Posterior vena cava (tissue), 2 donors: ENCODE measurements at places on chromosomes 7 and 10. TPM values are rescaled to one million over a fixed set of nuclear protein-coding genes. Genes with fewer than 3 reads are reported as not detected.

The ZNF488 gene
- total RNA-seq, result not detected

GRCh38 chr10:117162093-117163060 lies 24.3 kb upstream of the VAX1 start:
- no peak for DNase-seq

DNA sequence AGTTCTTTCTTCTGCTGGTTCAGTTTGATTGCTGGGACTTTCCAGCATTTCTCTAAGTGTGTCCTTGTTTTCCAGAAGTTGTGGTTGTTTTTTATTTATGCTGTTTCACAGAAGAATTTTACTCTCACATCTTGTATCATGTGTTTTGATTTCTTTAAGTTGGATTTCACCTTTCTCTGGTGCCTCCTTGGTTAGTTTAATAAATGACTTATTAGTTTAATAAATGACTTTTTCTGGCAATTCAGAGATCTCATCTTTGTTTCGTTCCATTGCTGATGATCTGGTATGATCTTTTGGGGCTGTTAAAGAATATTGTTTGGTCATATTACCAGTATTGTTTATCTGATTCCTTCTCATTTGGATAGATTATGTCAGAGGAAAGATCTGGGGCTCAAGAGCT lies 59.8 kb upstream of the CYP2C9 start:
- DNase-seq, result no peak

The SFXN2 gene
- 6.5 TPM for total RNA-seq

The DGKI gene
- 6.1 TPM for total RNA-seq

GRCh38 chr10:46268076-46268881 lies 18.5 kb upstream of the ANTXRL start:
- DNase-seq, result peak; percentile 72

DNA sequence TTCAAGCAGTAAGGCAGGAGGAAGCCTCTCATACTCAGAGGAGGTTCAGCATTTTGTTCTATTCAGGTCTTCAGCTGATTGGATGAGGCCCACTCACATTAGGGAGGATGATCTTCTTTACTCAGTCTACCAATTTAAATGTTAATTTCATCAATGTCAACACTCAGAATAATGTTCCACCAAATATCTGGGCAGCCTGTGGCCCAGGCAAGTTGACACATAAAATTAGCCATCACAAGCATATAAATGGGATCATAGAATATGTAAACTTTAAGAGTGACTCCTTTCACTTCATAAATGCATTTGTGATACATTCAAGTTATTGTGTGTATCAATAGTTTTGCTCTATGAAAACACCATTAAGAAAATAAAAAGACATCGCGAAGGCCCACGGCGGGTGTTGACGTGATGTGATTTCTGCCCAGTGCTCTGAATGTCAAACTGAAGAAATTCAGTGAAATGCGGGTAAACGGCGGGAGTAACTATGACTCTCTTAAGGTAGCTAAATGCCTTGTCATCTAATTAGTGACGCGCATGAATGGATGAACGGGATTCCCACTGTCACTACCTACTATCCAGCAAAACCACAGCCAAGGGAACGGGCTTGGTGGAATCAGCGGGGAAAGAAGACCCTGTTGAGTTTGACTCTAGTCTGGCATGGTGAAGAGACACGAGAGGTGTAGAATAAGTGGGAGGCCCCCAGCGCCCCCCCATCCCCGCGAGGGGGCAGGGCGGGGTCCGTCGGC lies 536.1 kb upstream of the AUTS2 start:
- no peak for DNase-seq

DNA sequence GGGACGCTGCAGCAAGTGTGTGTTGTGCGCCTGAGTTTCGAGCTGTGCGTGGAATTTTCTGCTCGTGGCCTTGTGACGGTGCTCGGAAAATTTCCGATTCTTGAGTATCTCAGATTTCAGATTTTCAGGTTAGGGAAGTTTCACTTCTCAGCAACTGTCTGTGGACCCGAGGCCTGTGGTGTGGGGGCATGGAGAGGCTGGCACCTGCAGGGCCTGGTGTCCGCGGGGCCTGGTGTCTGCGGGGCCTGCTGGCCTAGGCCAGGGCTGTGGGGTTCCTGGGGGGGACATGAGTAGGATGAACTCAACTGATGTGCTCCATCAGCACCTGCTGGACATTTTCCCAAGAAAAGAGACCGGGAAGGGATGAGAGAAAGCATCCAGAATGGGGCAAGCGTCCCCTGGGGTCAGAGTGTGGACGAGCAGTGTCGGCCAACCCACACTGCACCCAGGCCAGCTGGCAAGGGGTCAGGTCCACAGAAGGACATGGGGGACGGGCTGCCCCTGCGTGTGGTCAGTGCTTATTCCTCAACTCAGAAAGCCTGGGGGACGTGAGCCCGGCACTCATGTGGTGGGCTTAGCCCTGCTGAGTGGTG lies 31.3 kb upstream of the SHH start:
- peak; percentile 65 for DNase-seq

GRCh38 chr7:124857672-124858235 lies 71.9 kb downstream of the POT1 start:
- DNase-seq, result no peak

DNA sequence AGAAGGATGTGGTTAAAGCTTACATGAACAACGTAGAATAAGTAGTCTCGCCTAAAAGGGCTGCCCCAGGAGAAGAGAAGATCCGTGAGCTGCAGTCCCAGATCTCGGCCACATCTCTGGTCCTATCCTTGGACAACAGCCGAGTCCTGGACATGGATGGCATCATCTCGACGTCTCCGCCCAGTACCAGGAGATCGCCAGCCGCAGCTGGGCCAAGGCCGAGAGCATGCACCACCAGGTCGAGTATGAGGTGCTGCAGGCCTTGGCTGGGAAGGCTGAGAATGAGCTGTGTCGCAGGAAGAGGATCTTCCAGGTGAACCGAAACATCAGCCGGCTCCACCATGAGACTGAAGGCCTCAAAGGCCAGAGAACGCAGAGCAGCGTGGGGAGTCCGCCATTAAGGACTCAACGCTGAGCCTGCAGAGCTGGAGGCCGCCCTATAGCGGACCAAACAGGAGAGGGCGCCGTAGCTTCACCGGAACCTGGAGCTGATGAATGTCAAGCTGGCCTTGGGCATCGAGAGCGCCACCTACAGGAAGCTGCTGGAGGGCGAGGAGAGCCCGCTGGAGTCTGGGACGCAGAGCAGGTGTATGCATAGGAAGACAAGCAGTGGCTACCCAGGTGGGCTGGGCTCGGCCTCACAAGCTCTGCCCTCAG lies 22.2 kb downstream of the LIPK start:
- DNase-seq, result no peak

- no peak for DNase-seq
Measured at GRCh38 chr7:16063221-16063620, 358.1 kb downstream of the CRPPA start.

GRCh38 chr7:12110425-12110824 lies 100.7 kb upstream of the TMEM106B start:
- no peak for DNase-seq

The ZC3HAV1L gene
- 9.2 TPM for total RNA-seq

The SFXN4 gene
- total RNA-seq, result 10.8 TPM

DNA sequence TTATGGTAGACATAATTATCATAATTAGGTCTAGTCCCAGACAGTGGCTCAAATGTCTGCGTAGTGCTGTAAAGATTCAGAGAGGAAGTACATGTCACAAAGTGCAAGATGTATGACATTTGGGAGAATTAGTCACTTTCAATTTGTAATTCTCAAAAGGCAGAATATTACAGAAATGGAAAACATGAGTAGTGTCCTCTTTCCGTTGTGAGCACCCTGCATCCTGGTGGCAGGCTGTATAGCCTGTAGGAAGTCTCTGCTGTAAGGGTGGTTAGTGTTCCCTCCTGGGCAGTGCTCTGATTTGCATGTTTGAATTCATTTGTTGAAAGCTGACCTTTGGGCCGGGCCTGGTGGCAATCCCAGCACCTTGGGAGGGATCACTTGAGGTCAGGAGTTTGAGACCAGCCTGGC lies 17.0 kb downstream of the CDK14 start:
- no peak for DNase-seq

DNA sequence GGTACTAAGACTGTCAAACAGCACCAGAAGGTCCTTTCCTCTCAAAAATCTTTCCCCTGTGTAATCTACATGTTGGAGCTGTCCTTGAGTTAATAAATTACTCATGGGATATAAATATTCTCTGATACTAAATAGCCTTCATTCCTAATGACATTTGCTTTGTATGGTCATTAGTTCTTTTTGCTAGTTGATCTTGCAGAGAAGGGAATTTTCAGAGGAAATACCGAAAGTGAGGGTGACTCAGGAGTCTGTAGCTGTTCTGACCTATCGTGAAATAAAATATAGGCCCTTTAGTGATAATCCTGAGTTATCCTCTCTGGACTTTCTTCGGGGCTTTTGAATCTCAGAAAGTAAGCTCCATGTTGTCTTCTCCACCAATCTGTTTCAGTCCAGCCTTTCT lies 19.4 kb upstream of the CLDN12 start:
- DNase-seq, result no peak

GRCh38 chr10:103038570-103038969 lies 120.5 kb downstream of the CNNM2 start:
- no peak for DNase-seq

DNA sequence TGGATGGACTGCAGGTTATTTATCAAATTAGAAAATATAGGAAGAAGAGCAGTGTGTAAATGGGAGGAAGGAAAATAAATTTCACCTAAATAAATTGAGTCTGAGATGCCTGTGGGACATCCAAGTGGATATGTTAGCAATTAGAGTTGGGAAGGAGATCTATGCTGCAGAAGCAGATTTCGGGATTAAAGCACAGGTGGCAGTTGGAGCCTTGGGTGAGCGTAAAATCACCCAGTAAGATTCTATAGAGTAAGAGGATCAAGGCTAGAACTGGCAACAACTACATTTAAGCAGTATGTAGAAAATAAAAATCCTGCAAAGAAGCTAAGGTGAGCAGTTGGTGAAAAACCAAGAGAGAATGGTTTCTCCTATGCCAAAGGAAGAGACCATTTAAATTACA lies 8.4 kb downstream of the TRIM4 start:
- no peak for DNase-seq

DNA sequence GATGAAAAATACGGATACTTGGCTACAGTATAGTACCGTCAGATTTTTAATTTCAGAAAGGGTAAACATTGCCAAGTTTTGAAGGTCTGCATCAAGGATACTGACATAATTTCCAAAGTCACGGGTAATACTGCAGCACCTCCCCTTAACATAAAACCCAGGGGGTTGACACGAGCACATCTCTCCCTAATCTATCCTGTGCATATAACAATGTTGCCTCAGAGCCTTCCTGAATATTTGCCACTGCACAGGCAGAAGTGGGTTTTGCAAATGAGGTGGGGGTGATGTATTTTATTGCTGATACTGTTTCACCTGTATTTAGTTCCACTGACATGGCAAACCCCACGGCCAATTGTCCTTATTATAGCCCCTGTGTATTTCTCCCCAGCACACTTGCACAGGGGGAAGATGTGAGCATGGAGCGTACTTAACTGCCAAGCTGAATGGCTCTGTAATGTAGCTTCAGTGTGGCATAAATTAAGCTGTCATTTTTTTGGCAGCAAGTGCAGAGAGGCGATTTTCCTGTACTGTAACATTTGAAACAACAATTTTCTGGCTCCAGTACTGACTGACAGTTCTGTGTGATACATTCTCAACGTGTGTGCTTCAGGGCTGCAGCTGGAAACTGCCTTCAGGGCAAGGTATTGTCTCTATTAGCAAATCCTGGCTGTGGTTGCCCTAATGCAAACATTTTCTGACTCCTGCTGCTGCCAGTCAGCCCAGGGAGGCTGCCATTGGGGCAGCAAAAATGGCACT lies 299.6 kb upstream of the SP4 start:
- no peak for DNase-seq

The TBL2 gene
- total RNA-seq, result 24.4 TPM

- no peak for DNase-seq
Measured at GRCh38 chr10:12876266-12876665, 125.2 kb downstream of the CCDC3 start.

The TMEM270 gene
- not detected for total RNA-seq

The YAE1 gene
- total RNA-seq, result 16.0 TPM

DNA sequence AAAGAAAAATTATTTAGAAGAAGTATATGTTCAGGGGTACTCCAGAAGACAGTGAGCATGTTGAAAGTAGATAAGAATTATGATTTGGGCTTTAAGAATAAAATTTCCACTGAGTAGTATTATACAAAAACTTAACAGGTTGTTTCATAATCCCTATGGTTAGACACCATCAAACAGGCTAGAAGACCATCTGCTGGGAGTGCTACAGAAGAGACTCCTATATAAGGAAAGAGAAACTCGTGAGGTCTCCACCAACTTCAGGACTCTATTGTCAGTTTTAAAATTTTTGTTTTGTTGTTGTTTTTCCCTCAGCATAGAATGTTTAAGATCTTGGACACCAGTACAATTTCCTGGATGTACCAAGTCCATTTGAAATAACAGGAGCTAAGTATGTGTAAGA lies 13.1 kb downstream of the DNAJC1 start:
- no peak for DNase-seq

DNA sequence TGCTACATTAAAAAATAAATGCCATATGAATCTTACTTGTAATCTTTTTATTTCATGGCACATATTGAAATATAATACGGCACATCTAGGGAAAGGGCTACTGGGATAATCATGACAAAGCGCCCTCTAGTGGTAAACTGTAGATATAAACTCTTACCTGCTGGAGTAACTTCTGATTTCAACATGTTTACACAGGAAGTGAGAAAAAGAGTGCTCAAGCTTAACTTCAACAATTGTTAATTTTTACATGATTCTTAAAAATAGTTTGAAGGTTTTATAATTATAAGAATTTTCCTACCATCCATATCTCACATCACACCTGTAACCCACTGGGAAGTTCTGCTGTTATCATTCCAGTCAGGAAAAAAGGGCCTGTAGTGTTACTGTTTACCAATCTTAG lies 2.0 kb upstream of the HEPACAM2 start:
- DNase-seq, result no peak
